Natural killer cell (primary cell): ENCODE measurements at places on chromosomes 13 and 19. TPM values are rescaled to one million over a fixed set of nuclear protein-coding genes. Genes with fewer than 3 reads are reported as not detected.

DNA sequence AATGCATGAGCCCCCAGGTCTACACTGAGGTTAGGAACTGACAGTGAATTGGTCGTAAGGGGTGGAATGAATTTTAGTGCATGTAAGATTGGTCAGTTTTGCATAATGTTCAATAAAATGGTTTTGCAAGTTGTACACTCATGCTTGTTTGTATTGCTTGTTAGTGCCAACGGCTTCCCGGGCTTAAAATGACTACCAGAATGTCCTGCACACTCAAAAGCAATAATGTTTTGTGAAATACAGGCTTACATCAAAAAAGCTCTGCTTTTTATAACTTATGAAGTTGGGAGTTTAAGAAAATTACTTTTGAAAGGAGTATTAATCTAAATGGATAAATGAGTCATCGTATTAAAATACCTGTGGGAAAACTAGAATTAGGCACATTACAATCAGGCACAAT, 112.9 kb downstream of the GPC6 start:
- H3K27ac ChIP-seq: no peak overlapping the region
- no peaks in the 10 kb centered on the region for H3K36me3 ChIP-seq
- H3K27me3 ChIP-seq: no peaks in the 10 kb centered on the region

Gene UBL5
- 239 TPM for total RNA-seq

DNA sequence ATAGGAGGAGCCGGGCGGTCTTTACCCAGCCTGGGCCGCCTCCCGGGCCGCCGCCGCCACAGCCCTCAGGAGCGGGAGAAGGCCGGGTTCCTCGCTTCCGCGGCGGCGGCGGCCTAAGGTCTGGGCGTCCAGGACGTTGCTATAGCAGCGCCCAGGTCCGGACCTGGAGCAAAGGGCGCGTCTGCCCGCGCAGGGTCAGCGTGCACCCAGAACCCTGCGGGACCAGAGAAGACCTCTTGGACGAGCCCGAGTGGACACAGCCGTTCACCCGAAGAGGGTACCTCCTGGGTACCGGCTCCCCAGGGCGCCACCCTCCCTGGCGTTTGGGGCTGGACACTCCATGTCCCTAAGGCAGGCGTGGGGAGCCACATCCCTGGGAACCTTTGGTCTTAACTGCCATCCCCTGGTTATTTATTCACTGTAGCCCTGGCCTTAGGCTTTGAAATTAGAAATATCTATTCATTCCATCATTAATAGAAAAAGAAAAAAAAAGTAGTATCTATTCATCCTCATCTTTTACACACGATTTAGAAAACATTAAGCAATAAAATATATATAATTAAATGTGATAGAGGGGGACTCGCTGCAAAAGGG, 2.4 kb downstream of the DZIP1 start:
- H3K27me3 ChIP-seq: peaks cover 30% of the 10 kb centered on the region
- H3K4me3 ChIP-seq: no peak overlapping the region
- no peak for DNase-seq
- H3K36me3 ChIP-seq: no peaks in the 10 kb centered on the region

GRCh38 chr13:99740251-99740979, 231.2 kb downstream of the ZIC5 start:
- no peaks in the 10 kb centered on the region for H3K4me1 ChIP-seq
- DNase-seq: no peak
- no peak overlapping the region for H3K4me3 ChIP-seq

Gene ZNF667
- total RNA-seq: 0.41 TPM

Gene CFAP97D2
- total RNA-seq: 7.7 TPM

DNA sequence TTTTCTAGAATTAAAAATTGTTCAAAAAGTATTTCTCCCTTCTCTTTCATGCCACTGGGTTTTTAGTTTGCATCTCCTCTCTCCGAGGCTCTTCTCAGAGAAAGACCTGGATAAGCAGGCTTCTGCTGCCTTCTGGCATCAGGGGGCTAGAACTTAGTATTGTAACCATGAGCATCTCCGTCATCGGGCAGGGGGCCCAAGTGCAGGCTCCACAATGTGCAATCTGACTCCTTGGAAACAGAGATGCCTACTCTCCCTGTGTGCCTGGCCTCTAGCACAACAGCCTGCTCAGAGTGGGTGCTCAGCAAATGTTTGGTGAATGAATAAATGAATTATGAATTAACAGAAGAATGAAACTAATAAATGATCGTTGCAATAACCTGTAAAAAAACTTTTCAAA, 45.6 kb upstream of the MTIF3 start:
- no peaks in the 10 kb centered on the region for H3K36me3 ChIP-seq
- no peaks in the 10 kb centered on the region for H3K27me3 ChIP-seq
- no peak overlapping the region for H3K27ac ChIP-seq
- H3K4me1 ChIP-seq: no peaks in the 10 kb centered on the region

DNA sequence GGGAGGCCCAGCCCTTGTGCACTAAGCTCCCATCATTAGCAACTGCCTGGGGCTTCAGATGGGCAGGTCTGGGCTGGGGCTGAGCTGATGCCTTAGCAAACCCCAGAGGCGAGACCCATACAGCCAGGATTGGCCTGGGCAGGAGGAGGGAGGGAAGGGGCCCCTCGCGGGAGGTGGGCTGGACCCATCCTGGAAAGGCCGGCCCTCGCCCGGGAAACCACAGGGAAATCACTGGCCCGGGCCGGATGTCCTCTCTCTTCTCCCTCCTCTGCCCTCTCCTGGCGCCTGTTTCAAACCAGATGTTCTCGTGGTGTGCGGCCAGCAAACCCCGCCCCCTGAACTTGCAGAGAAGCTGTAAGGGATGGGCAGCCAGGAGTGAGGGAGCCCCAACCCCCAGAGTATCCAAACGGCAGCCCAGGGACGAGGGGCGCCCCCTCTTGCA, 43.1 kb downstream of the TMEM255B start:
- no peaks in the 10 kb centered on the region for H3K36me3 ChIP-seq
- no peak for DNase-seq
- H3K27me3 ChIP-seq: no peaks in the 10 kb centered on the region
- no peak overlapping the region for H3K27ac ChIP-seq
- no peaks in the 10 kb centered on the region for H3K4me1 ChIP-seq
